ENCODE measurements at places on chromosomes 2 and 18.

- no peak for DNase-seq
Observed at GRCh38 chr2:160022162-160022561, 40.3 kb downstream of the PLA2R1 start.

GRCh38 chr18:811892-812375 is at the start of gene YES1:
YES1 (minus strand) TSS chr18:812242; CDS start chr18:756827, 55,415 bp downstream.
- DNase-seq = no peak

- no peak for DNase-seq
Observed at GRCh38 chr18:46252759-46253158, 148.6 kb downstream of the HAUS1 start.

- no peak for DNase-seq
Observed at GRCh38 chr18:79545736-79546171, 133.8 kb upstream of the CTDP1 start.

GRCh38 chr2:181203412-181203811 is 223.0 kb downstream of the UBE2E3 start:
- peak; percentile 71 for DNase-seq

GRCh38 chr2:118834901-118835745 is 12.3 kb downstream of the EN1 start:
- DNase-seq = no peak

GRCh38 chr2:6181525-6181924 is 489.3 kb downstream of the SOX11 start:
- peak; percentile 87 for DNase-seq

GRCh38 chr18:50944245-50944932 is 23.5 kb upstream of the ELAC1 start:
- no peak for DNase-seq

- DNase-seq = no peak
Observed at GRCh38 chr2:233572468-233572867, 5.9 kb upstream of the USP40 start.

GRCh38 chr2:70440621-70441020 is 113.0 kb downstream of the TGFA start:
- DNase-seq = peak; percentile 9

GRCh38 chr18:35502052-35502451 is 4.3 kb upstream of the INO80C start:
- DNase-seq = no peak

DNA sequence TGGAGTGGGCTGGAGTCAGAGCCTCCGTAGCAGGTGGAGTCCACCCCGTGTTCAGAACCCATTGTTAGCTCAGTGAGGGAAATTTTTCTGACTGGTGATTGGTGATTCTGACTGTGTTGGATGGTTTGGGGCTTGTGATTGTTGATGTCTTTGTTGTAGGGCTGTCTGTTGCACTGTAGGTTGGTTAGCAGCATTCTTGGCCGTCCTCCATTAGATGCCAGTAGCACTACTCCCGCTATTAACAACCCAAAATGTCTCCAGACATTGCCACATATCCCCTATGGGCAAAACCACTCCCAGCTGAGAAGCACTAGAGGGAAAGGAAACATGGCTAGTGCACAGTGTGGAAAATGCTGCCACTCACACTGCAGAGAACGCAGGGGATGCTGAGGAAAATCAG is 51.7 kb downstream of the ARMC9 start:
- DNase-seq = no peak

- DNase-seq = no peak
Observed at GRCh38 chr2:199865905-199866304, 14.9 kb upstream of the FTCDNL1 start.

Measured in kidney capillary endothelial cell (primary cell).